ENCODE measurements at places on chromosomes 3 and 15.

DNA sequence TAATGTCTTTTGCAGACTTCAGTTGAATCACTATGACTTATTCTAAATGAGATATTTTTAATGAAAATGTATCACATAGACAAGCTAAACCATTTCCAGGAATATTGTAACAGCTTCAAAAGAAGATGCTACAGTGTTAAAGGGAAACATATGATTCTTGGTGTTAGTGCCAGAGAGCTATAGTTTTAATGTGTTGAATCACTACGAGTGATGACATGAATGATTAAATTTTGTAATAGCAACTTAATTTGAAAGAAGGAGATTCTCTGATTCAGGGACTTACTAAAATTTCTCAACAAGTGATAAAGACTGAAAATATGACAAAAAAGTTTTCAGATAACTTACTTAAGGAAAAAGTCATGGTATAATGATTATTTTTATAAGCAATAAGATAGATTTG, 267.3 kb upstream of the SLITRK3 start:
- no peak for DNase-seq

- DNase-seq: no peak
Measured at GRCh38 chr3:101381809-101382208, 61.4 kb upstream of the IMPG2 start.

- no peak for DNase-seq
Measured at GRCh38 chr3:46097691-46098241, 70.5 kb upstream of the XCR1 start.

DNA sequence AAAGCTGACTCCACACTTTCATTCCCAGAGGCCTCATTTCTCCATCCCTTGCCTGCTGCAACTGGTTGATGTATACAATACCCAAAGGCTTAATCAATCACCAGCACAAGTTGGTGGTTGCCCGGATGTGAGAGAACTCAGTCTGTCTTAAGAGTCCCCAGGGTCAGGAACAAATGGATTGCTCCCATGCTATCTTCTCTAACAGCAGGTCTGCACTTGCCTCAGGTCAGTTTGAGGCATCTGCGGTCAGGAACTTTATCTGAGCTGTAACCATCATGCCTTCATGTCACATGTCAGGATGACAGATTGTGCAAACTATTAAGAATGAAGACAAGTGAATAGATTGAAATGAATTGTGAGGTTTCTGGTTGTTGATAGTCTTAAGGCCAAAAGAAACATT, 56.1 kb downstream of the BFSP2 start:
- no peak for DNase-seq

- DNase-seq: no peak
Measured at GRCh38 chr15:57281321-57281720, 95.0 kb upstream of the CGNL1 start.

DNA sequence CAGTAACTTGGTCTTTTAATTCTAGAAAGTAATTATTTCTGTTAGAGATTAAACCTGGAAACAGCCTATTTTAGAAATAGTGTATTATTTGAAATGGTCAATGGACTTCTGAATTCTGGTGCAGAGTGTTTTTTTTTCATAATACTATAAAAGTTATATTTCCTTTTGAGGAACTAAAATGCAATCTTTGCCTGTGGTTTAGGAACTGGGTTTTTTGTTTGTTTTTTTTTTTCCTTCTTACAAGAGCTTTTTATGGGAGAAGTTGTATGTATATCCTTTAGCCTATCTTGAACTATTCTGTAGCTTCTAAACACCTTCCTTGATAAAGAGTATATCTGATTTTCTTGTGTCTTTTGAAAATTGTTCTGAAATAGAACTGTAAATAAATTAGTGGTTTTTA, 88.3 kb downstream of the ARIH1 start:
- DNase-seq: no peak

- DNase-seq: peak; percentile 61
Measured at GRCh38 chr15:80695099-80695910, at the start of gene ABHD17C. ABHD17C (plus strand) TSS chr15:80695310; CDS start chr15:80695430, 120 bp downstream.

GRCh38 chr3:46500656-46501635, 3.2 kb downstream of the RTP3 start:
- no peak for DNase-seq

DNA sequence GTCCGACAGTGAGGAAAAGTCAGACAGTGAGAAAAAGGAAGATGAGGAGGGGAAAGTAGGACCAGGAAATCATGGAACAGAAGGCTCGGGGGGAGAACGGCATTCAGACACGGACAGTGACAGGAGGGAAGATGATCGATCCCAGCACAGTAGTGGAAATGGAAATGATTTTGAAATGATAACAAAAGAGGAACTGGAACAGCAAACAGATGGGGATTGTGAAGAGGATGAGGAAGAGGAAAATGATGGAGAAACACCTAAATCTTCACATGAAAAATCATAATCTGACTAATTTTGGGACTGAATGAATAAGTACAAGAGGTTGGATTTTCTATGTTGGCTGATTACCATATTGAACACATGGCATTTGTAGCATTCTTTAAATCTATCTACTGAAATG, 26.2 kb downstream of the SEC62 start:
- DNase-seq: no peak

GRCh38 chr15:60751985-60752952, 273.3 kb upstream of the ICE2 start:
- DNase-seq: no peak

DNA sequence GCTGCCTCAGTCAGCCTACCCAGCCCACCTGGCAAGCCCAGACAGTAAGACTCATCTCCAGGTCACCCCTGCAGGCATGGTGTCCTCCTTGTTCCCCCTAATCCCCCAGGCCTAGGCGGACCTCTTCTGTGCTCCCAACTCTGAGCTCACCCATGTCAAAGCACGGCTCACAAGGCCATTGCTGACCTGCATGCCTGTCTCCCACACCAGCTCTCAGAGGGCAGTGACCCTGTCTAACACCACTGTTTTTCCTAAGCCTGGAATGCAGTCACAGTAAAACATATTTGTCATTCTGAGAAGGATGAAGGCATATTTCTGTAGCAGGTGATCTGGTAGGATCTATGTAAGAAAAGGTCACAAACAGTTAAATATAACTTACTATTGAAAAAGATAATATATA, 110.3 kb upstream of the HACD2 start:
- DNase-seq: no peak

- no peak for DNase-seq
Measured at GRCh38 chr15:60829416-60829815, 350.5 kb upstream of the ICE2 start.

DNA sequence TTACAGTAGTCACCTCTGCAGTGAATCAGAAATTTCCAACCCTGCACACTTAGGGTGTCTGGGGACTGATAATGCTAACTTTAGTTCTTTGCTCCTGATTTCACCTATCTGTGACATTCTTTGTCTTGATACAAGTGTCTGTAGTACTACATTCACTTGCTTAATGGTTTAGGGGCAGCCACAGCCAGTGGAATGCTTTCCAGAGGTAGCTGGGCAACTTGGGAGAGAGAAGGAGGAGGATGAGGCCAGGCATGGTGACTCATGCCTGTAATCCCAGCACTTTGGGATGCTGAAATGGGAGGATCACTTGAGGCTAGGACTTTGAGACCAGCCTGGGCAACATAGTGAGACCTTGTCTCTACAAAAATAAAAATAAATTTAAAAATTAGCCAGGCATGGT, 8.5 kb downstream of the BAHD1 start:
- DNase-seq: no peak

GRCh38 chr15:85607842-85608241, 186.9 kb downstream of the KLHL25 start:
- no peak for DNase-seq

DNA sequence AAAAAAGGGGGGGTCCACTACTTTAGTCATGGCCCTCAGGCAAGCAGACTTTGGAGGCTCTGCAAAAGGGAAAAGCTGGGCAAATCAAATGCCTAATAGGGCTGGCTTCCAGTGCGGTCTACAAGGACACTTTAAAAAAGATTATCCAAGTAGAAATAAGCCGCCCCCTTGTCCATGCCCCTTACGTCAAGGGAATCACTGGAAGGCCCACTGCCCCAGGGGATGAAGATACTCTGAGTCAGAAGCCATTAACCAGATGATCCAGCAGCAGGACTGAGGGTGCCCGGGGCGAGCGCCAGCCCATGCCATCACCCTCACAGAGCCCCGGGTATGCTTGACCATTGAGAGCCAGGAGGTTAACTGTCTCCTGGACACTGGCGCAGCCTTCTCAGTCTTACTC, 15.3 kb downstream of the ZMAT3 start:
- no peak for DNase-seq

DNA sequence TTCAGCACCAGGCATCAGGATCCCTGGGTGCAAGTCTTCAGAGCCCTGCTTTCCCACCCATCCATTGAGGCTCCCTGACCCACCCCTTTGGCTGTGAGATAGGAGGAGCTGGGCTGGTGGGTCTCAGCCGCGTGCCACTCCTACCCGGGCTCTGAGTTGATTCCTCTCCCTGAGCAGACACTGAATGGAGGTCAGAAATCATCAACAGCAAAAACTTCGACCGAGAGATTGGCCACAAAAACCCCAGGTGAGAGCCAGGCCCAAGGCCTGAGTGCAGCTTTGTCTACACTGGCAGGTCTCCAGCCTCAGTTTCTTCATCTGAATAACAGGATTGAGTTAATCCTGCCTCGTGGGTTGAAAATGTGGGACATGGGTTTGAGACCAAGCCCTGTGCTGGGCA, 7.8 kb downstream of the TMEM43 start:
- no peak for DNase-seq

DNA sequence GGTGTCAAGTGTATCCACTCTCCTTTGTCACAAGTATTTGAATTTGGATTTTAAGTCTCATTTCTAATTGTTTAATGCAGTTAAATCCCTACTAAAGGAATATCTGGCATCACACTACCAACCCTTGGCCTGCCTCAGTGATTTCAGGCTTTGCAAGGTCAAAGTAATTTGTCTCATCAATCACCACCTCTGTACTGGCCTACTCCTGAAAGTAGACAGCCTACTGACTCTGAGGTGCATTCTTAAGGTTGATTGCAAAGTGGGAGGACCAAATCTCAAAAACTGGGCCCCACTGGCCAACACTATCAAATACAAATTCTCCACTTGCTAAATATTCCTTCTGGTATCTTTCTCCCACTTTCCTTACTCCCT, 851 bp upstream of the TEX55 start:
- DNase-seq: no peak

DNA sequence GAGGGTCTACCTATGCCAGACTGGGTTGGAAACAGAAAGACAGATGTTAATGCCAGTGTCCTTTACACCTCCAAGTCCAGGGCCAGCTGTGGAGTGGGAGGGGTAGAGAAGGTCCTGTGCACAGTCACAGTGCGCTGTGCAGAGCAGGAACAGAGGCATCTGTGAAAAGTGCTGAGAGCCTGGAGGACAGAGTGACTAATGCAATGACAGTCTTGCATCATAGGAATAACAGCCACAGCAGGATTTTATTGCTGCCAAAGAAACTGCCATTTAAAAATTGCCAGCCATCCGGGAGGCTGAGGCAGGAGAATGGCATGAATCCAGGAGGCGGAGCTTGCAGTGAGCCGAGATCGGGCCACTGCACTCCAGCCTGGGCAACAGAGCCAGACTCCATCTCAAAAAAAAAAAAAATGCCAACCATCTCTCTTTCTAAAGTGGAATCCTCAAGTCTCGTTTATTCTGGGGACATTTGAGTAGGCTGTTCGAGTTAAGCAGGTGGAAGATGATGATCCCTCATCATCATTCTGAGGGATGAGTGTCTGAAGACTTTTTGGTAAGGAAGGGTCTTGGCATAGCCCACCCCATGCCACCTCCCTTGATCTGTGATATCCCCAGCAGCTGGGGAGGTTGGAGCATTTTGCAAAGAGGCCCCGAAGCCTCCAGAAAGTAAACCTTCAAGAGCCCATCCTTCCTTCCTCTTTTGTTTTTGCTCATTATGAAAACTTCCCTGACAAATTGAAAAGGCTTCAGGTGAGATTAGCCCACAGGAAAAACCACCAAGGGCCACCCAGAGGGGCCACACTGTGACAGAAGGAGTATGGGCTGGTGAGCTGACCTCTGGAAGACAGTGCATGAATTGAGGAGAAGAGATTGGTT, 7.7 kb downstream of the CCR2 start:
- DNase-seq: no peak

GRCh38 chr15:63447017-63447676, 57.2 kb upstream of the USP3 start:
- no peak for DNase-seq

DNA sequence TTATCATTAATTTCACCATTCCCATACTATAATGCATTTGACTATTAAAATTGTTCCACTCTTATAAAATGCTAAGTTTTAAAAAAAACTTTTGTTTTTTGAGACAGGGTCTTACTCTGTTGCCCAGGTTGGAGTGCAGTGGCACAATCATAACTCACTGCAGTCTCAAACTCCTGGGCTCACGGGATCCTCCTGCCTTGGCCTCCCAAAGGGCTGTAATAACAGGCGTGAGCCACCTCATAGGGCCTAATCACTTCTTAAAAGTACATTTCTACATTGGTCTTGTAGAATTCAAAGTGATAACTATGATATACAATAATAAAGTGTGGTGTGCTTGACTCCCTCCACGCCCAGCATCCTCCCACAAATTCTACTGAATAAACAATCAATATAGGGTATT, 3.0 kb downstream of the DENND4A start:
- DNase-seq: no peak

DNA sequence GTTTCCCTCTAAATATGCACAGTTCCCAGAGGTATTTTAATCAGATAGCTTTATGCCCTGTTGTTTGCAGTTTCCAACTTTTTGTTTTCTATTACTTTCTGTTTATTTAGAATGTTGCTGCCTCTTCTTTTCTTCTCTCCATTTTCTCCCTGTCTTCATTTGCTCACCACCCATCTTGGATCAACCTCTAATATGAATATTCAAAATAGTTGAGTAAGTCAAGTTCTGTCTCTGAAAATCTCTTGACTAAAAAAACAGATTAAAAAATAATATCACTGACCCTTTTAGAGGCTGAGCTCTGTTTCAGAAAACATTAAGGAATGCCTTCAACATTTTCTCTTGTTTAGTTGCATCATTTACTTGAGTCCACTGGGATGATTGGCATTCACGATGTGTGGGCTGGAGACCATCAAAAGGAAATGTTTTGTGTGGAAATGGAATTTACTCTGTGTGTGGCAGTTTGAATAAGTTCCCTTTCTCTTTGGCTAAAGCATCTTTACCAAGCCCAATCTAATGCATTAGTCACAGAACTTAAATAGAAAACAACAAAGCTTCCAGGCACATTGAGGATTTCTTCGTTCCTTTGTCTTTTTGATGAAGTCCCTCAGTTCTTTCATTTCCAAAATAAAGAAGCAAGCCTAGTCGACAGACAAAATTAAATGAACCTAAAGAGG, 633.9 kb upstream of the TGFBR2 start:
- DNase-seq: no peak

GRCh38 chr15:89761009-89761831, 10.2 kb upstream of the MESP1 start:
- no peak for DNase-seq

DNA sequence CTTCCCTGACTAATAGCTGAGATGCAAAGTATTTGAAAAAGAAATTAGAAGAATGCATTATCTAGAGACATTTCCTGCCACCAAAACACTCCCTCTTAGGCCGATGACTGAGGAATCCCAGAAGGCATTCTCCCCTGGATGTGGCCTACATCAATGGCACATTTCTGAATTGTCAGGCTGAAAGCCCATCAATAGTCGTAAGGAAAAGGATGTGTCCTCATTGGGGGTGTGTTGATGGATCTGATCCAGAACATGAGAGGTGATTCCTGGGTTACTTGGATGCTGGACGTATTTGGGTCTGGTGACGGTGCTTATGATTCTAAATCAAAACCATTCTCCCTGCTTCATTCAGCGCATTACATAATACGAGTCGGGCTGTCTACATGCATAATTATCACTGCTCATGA, 216.9 kb upstream of the CDIN1 start:
- no peak for DNase-seq

Data from activated CD4-positive, CD25-positive, alpha-beta regulatory T cell treated with anti-CD3 and anti-CD28 coated beads, Interleukin-2, amount 50 U/mL, for 72 hours (primary cell).